ENCODE measurements at places on chromosomes 6 and 20.
A peak's percentile ranks its signal among the peaks of the same experiment; 100 is the strongest.

DNA sequence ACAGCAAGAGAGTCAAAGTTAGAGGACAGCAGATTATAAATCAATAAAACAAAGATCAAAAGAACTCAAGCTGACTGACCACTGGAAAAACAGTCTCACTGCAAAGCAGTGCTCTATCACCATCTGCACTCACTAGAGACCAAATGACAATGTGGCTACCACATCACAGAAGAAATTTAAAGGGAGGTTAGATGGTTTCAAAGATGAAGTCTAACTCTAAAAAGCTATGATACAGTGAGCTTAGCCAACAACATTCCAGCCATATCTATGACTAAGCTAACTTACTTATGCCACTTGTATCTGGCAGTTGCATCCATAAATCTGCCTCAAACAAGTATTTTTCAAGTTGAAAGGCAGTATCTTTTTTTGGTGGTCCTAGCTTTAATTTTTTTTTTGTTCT, 68.6 kb downstream of the ARHGAP18 start:
- DNase-seq = no peak

GRCh38 chr6:139327038-139327437, 35.2 kb upstream of the TXLNB start:
- DNase-seq = no peak

DNA sequence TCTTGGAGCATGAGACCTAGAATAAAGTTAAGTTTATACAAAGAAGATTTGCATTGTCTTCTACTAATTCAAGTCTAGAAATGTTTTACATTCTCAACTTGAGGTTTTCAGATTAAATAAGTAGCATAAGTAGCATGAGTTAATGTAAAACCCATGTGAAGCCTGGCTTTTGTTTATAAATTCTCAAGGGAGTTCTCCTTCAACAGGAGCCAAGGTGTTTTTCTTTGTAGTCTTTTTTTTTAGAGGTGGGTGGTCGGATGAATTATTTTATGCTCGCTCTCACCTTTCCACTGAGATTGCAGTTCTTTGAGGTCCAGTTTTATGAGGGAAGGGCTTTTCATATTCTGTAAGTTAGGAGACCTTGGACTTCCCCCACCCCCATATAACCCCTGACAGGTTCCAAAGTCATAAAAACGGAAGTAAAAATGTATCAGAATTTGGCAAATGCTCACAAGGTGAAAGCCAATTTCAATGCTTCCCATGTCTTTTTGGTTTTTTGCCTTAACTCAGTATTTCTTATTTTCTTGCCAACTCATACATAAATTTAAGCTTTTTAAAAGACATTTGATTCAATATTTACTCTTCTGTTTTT, 244.3 kb upstream of the ASCC3 start:
- DNase-seq = no peak

DNA sequence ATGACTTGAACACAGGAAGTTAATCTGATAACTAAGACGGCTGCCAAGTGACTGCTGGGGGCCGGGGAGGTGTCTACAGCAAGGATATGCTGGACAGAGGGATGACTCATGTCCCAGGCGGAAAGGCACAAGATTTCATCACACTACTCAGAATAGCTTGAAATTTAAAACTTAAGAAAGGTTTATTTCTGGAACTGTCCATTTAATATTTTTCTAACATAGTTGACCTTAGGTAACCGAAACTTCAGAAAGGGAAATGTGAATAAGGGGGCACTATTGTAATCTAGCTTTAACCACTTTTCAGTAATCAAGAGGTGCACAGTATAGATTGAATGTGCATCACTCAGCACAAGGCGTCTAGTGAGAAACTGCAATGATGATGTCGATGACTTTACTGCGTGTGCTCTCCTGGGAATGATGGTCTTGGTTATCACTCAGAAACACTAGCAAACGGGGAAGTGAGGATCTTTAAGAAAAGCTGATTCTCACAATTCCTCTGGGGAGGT, 171.5 kb downstream of the QKI start:
- DNase-seq = no peak

DNA sequence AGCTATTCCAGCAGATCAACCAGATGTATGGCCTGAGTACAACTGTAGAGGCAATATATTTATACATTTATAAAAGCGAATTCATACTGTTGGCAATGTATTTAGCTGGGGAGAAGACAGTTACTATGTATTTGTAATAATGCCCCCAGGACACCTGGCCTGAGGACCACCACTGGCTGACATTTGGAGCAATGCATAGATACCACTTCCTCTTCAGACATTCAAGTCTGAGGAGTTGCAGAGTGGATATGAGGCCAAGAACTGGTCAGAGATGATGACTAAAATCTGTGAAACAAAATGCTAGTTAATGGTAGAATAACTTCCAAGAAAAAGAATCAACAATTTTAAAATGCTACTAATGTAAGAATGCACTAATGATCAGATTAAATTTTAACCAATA, 462.3 kb downstream of the CDC5L start:
- DNase-seq = no peak

DNA sequence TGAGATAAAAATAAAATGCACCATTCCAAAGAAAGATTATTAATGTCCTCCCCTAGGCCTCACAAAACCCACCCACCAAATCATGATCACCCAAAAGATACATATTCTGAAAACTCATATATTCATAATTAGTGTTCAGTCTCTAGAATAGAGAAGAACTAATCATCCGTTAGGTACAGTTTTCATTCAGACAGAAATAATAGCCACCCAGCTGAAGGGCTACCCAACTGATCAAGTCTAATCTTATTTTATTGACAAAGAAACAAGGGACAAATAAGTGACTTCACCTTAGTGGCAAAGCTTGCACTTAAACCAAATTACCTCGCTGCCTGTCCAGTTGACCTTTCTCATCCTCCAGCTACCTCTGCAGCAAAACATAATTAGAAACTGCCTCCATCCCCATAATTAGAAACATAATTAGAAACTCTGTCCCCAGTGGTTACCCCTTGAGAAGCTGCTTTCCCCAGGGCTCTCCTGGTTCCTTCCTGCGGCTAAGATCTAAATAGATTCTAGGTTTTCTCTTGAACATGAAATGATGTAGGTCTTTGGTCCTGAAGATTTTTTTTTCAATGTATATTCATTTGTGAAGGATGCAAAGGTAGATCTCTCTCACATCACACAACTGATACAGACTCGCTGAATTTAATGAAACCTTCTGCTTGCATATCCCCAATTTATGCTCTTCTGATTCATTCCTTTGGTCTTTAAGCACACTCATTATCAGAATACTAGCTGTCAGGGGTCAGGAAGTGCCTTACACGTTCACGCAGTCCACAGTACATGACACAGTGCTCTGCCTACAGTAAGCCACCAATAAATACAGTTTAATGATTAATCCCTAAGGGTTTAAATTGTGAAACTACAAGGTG, 46.3 kb downstream of the HBS1L start:
- DNase-seq = no peak

GRCh38 chr6:113564371-113565171, 292.6 kb upstream of the MARCKS start:
- DNase-seq = peak; percentile 76

DNA sequence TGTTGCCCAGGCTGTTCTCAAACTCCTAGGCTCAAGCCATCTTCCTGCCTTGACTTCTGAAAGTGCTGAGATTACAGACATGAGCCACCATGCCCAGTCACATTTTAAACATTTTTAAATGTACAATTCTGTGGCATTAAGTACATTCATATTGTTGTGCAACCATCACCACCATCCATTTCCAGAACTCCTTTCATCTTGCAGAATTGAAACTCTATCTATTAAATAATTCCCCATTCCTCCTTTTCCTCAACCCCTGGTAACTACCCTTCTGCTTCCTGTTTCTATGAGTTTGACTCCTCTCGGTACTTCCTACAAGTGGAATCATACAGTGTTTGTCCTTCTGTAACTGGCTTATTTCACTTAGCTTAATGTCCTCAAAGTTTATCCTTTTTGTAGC, 103.8 kb upstream of the NAA20 start:
- DNase-seq = no peak

GRCh38 chr20:11057624-11058023, 383.8 kb upstream of the JAG1 start:
- no peak for DNase-seq

DNA sequence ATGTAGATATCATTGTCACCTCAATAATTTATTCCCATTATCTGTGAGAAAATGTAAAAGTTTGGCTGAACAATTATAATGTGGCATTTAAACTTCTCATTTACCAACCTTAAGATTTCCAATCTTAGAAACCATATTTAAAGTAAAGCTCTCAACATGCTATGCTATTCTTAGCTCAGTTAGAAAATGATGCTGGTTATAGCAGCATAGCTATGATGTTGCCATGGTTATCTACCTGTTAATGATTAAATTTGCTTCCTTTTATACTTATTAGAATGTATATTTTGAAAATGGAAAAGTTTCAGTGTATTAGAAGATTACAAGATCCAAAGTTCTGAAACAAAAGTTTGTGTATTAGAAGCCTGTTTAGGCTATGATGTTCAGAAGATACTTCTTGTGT, 110.1 kb downstream of the GPR63 start:
- DNase-seq = no peak

DNA sequence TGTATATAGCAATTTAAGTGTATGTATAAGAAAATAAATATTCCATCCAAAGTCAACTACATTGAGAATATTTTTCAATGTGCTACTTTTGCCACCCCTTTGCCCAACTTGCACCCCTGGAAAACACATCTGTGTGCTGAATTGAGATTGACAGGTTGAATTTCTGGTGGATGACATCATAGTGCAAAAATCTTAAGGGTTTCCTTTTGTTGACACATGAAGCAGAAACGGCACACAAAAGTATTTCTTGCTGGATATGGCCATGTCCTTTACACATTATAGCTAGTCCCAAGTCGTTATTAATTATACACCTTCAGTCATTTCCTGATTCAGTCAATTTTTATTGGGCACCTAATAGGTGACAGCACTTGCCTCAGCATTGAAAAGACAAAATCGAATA, 188.7 kb upstream of the FBXL4 start:
- DNase-seq = no peak

DNA sequence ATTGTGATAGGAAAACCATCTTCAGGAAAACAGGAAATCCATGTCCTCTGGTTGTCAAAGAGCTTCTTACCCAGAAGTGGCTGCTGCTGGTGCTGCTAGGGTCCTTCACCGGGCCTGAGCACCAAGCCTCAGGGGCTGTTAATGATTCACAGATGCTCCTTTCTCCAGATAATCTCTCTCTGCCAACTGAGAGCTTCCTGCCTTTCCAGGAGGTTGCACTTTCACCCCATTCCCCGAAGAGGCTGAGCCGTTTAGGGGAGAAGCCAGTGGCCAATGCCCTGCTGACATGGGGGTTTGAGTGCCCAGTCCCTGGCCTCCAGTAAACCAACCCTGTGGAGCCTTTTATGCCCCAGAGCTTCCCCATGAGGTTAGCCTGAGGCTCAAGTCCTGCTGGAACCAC, 122.4 kb downstream of the CBLN4 start:
- DNase-seq = no peak

- DNase-seq = no peak
Measured at GRCh38 chr20:62782893-62783278, 13.4 kb upstream of the MRGBP start.

DNA sequence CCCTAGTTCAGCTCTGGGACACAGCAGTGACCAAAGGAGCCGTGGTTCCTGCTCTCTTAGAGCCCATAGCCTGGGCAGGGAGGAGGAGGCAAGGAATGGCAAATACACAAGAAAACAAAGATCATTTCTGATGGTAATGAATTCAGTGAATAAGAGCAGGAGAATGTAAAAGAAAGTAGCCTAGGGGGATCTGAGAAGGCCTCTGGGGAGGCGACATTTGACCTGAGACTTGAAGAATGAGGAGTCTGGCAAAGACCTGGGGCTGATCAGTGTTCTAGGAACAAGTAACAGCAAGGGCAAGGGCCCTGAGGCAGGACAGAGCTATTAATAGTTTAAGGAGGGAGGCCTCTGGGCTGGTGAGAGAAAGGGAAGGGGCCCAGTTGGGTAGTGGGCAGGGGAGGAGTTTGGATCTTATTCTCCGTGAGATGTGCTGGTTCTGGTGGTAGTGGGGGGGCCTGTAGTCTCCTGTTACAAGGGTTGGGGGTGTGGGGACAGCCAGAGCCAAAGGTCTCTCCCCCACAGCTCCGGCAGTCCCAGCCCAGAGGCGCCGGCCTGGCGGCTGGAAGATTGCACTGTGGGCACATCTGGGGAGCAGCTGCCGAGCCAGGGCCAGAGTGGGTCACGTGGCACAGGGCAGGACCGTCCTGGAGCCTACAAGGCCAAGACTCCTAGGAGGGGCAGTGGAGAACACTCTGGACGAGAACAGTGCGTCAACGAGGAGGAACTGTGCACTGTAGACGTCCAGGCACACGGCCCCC, 9.3 kb upstream of the ID1 start:
- no peak for DNase-seq

GRCh38 chr6:142174703-142175102, 27.6 kb downstream of the VTA1 start:
- DNase-seq = no peak

DNA sequence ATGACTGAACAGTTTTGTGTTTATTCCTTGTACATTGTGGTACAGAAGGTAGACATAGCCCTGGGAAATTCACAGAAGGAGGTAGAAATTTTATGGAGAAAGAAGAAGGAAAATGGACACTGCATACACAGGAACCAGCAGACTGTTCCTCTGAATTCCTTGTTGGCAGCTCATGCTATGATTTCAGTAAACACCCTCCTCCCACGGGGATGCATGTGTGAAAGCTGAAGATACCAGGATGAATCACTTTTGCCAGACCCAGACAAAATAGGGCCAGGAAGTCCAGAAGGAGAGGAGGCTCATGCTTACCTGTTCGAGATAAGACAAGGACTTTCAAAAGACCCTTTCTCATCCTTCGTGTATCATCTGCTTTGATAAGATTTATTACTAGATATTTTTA, 110.3 kb upstream of the GGTLC1 start:
- DNase-seq = no peak

All from left renal pelvis (tissue), 4 donors.